ENCODE measurements at places on chromosomes 5 and 9.
A peak's percentile ranks its signal among the peaks of the same experiment; 100 is the strongest.

DNA sequence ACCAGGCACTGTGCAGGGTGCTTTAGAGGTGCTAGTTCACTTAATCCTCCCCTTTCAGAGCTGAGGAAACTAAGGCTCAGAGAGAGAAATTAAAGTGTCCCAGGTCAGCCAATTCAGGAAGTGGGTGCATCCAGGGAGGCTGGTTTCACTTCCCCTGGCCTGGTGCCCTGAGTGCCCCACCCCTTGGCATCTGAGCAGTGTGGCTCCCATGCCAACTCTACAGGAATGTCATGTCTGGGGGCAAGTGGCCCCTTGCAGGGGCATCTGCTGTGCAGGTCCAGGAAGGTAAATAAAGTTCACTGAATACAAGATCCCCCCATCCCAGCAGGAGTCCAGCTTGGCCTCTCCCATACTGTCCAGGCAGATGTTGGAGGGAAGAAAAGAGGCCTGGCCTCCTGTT lies 4.4 kb upstream of the N4BP3 start:
- no peak for DNase-seq

- no peak for DNase-seq
Measured at GRCh38 chr5:114055318-114056184, 306.3 kb upstream of the KCNN2 start.

DNA sequence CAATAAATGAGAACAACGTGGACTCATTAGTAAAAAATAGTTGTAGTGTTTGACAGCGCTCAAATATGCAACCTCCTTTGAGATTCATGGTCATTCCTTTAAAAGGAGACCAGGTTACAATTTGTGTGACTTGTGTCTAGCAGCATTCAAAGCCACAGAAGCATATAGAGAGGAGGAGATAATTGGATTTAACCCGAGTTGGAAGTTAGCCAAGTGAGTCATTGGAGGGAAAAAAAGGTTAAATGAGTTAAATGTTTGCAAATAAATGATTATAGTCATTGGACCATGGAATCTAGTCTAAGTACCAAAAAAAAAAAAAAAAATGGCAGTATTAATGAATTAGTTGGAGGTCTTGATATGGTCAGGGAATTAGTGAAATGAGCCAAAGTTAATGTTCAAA lies 90.9 kb downstream of the ITGA1 start:
- no peak for DNase-seq

DNA sequence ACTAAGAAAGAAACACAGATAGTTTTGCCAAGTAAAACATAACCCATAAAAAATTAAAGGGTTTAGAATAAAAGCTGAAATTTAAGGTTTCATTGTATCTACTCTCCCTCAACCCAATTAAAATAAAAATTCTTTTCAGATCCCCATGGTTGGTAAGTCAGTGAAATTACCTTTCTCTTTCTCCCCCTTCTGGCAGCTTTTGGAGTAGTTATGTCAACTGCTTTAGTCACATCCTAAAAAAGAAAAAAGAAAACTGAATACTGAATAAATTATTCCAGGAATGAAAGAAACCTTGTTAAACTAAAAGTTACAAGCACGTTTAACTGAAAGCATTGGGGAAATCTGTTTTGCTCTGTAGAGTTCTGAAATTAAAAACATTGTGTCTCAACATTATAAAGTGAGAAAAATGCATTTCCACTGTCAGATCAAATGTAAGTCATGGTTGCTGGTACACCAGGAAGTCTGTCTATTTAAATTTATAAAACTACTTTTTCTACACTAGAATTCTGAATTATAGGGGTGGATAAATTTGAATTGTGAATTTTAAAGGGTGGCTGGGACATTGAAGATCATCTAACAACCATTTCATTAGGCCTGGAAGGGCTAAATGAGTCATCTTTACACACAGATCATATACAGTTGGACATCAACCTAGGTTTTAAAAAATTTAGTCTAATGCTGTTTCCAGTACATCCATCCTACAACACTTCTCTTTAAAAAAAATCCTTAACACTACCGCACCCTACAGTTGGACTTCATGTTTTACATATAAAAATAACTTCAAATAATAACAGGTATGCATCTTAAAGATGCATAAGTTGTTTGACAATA lies 24.7 kb downstream of the PSIP1 start:
- DNase-seq, result no peak

DNA sequence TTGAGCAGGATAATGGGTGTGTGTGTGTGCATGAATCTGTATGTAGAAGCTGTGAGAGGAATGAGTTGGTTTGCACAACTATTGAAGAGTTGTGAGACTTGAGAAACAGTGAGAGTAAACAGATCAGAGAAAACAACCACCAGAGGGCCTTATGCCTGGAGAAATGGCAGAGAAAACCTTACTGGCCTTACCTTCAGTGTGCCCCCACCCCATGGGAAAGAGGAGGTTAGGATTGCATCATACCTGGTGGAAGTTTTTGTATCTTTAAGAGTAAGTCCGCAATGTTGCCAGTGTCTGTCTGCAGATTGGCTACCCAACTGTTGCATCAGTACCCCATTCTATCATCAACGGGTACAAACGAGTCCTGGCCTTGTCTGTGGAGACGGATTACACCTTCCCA lies 1909.4 kb upstream of the WWC1 start:
- DNase-seq, result no peak

- DNase-seq, result no peak
Measured at GRCh38 chr5:15785531-15785981, 285.6 kb downstream of the FBXL7 start.

GRCh38 chr9:105401651-105402050 lies 46.2 kb upstream of the FSD1L start:
- DNase-seq, result no peak

DNA sequence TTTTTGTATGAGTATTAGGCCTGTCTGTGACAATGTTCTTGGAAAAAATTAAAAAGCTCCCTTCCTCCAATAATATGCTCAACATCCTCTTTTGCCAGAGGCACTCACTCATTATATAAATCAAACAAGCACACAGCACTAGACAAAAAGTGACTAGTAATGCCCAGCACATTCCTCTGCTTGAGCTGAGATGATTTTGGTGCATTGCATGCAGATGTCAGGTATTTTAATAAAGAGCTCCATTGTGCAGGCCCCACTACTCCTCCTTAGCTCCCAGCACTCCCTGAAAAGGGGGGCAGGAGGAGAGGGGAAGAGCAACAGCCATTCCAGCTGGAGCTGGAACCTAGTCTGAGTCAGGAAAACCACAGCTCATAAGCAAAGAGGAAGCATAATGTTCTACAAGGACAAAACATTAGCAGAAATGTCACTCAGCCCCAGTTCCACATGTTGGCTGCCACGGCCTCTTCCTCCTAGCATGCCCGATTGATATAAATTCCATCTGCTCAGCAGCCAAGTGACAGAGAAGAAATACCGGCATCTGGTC lies 348.5 kb downstream of the BNC2 start:
- no peak for DNase-seq

DNA sequence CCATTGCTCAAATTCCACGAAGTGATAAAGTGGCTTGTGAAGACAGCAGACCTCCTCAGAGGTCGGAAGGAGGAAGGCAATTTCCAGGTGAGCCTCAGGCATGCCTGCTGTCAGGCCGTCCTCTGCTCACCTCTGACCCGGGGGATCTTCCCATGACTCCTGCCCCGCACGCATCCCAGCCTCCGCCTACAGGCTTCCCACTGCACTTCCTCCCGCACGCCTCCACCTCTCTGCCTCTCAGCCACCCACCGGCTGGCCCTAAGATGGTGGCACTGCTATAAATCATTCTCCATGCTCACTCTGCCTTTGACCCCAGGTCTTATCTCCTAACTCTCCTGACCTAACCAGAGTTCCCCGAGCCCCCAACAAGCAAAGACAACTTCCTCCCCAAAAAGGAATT lies 49.4 kb upstream of the DNAH5 start:
- no peak for DNase-seq

DNA sequence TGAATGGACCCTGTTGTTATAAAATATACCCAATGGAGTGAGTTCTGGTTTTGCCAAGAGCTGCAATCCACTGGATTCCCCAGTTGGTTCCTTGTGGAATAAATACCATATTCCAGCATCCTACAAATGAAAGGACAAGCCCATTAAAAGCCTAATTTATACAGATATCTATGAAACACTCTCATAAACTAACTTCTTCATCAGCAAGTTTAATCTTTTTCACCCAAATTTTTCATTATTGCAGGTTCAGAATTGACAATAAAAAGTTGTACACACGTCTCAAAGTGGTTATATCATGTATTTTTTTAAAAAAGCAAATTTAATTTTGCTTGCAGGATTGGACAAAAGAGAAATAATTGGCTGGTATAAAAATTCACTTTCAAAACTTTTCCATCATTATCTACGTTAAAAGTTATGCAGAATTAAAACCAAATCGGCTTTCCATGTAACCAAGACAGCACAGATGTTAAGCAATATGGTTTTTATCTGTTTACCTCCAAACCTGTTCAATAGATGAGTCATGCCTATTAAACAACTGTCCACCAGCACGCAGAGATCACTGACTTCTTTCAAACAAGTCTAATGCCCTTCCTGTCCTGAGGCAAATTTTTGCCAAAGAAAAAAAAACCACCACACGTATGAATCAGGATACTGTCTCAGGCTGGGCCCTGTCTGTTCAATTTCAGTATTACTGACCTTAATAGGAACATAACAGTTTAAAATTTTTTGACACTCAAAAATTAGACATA lies 42.5 kb downstream of the CEMIP2 start:
- DNase-seq, result no peak

- DNase-seq, result no peak
Measured at GRCh38 chr5:53151713-53152458, 42.3 kb upstream of the MOCS2 start.

DNA sequence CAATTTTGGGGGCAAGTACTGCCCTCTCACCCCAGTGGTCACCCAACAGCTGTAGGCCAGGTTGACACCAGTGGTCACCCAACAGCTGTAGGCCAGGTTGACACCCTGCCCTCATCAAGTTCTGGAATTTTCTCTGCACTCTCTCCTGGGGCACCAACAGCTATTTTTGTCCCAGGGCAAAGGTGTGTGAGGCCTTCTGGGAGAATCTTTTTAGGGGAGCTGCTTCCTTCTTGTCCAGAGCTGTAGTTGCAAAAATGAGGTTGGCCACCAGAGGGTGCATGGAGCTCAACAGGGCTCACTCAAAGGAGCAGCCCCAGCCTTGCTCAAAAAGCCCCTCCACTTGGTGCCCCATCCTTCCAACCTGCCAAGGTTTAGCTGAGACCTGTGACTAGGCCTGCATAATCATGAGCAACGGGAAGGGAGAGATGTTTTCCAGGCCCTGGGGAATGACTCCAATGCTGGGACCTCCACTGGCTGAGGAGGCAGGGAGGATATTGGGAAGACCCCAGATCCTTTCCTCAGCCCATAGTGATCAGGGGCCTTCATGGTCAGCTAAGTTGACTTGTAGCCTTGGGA lies 10.6 kb upstream of the P4HA2 start:
- DNase-seq, result peak; percentile 79

DNA sequence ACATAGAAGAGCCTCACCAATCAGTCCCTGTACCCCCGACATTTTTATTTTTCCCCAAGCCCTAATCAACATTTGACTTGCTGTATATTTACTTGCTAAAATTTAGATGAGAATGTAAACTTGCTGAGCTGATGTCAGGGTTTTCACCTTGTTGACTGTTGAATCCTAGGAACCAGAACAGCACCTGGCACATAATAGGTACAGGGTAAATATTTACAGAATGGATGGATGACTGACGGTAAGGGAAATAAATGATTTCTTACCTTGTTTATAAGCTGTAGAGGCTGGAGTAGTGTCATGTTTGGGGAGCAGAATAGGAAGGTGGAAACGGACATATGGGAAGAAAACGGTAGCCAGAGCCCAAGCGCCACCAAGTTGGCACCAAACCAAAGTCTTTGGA lies 107.0 kb upstream of the NUDT12 start:
- no peak for DNase-seq

- DNase-seq, result no peak
Measured at GRCh38 chr5:161713042-161713441, 27.5 kb downstream of the GABRA6 start.

- no peak for DNase-seq
Measured at GRCh38 chr9:135060461-135061116, 26.9 kb upstream of the OLFM1 start.

GRCh38 chr5:140329739-140330481 lies 16.5 kb downstream of the HBEGF start:
- no peak for DNase-seq

DNA sequence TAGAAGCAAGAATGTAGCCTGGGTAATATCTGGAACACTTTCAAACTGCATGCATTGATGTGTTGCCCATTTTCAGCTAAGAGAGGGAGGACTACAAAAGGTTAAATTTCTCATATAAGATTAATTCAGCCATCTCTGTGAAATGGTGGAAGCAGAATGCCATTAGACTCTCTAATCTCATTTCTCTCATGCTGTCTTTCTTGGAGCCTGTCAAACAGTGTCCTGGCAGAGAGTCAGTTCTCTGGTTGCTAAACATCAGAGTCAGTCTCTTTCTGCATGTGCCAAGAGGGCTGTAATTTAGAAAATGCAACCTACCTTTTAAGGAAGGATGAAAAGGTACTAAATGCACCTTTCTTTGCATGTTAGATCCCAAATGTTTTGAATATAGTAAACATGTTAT lies 910 bp upstream of the GARNL3 start:
- no peak for DNase-seq

- no peak for DNase-seq
Measured at GRCh38 chr5:111584651-111585050, 72.3 kb upstream of the STARD4 start.

DNA sequence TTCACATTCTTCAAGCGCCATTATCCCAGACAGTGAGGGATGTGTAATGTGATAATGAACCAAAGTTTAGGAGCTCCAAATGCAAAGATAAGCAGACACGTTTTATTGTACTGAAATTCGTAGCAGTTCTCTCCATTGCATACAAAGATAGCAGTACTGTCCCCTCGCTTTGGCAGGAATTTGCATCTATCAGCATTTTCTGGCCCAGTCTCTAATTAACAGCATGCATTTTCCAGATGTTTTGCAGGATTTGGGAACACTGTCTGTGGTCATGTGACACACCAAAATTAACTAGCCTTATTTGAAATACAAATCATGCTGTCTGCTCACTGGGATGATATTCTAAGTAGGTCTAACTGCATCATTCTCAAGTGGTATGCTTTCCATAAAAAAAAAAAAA lies 235.9 kb upstream of the TRPM3 start:
- DNase-seq, result no peak

DNA sequence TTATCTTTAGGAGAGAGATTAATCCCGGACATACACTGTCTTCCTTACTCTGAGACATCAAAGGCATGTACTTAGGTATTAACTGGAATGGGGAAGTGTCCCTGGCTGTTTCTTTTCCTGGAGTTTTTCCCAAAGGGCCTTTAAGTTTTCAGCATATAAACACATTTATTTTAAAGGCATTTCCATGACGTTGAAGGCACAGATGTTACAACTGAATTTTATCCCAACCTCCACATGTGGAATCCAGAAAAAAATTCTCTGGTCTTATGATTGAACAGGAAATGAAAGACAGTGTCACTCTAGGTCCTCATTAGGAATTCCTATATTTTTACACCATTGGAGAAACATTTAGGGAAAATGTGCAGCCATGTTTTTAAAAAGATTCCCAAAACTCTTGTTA lies 41.6 kb upstream of the SHOC1 start:
- DNase-seq, result no peak

GRCh38 chr9:38200431-38200830 lies 131.4 kb upstream of the SHB start:
- no peak for DNase-seq

DNA sequence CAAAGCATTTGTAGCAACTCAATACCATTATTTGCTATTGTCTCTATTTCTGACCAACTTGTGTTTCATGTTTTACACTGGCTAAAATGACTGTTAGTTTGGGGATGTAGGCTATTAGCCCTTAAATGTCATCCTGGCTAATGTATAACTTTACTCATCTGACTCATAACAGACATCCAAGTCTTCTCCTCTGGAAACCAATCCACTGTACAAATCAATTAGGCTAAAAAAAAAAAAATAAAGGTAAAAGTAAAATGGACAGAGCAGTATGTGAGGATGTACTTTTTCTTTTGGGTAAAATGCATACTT lies 20.6 kb downstream of the MEGF9 start:
- no peak for DNase-seq

Data from activated naive CD4-positive, alpha-beta T cell treated with Interleukin-2 at 50 U/mL for 16 hours (primary cell).